ENCODE measurements at places on chromosomes 5 and 9. TPM values are rescaled to one million over a fixed set of nuclear protein-coding genes. Genes with fewer than 3 reads are reported as not detected.

Gene INSL6
- not detected for total RNA-seq

Gene ZNF483
- total RNA-seq = 22.7 TPM

Gene HTR1A
- total RNA-seq = not detected

Gene SGCD
- 34.3 TPM for total RNA-seq
